ENCODE measurements at places on chromosomes 11 and 22.

GRCh38 chr22:41152902-41153301 is 52.2 kb upstream of the L3MBTL2 start:
- no peak for DNase-seq

GRCh38 chr11:104061853-104062521 is 25.5 kb downstream of the DDI1 start:
- no peak for DNase-seq

DNA sequence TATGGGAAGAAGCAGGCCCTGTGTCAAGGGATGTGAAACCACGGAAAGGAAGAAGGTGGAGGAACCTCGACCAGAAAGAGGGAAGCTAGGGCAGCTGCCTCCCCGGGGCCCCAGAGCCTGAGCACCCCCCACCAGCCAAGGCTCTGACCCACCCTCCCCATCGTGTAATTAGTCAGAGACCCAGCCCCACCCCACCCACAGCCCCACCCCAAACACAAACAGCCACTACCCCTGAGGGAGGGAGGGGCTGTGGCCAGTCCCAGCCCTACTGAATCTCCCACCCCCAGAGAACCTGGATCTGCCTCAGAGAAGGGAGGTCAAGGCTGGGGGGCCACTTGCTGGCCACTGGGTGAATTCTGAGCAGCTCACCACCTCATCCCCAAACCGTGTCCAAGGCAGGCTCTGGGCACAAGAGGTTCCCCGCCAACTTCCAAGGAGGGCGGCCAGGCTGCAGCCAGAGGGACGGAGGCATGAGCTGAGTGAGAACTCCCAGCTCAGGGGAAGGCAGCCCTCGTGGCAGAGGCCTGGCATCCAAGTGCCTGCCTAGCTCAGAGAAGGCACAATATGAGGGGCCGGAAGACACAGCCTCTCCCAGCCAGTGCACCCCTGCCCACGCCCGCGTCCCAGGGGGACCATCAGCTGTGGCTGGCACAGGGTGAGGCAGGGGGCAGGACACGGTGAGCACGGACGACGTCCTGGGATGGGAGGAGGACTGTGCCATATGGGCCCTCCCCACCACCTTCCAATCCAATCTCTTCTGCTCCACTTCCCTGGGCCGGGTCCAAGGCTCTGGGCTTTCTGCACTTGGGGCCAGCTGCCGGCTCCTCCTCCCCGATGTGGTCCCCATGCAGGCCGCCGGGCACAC is 2.7 kb downstream of the PLXNB2 start:
- DNase-seq = no peak

- no peak for DNase-seq
Observed at GRCh38 chr11:134560566-134561330, 148.7 kb upstream of the B3GAT1 start.

DNA sequence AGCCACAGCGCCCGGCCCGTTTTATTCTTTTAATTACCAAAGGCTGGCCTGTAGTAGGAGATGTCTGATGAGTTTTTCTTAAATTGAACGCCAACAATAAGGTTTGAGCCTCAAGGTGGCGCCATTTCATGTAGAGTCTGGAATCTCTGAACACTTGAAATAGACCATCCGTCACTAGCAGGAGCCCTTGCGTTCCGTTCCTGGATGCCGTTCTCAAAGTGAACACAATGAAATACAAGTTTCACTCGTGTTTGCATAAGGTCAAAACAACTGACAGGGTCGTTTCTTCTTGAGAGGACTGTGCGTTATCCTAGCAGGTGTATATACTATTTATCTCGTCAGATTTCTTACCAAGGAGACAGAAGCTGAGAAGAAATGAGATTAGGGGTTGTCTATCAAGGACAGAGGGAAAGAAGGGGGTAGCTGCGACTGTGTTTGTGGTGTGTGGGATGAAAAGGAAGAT is 18.7 kb upstream of the SCGB1D1 start:
- DNase-seq = peak; percentile 31

- DNase-seq = no peak
Observed at GRCh38 chr11:83661491-83662350, 375.6 kb upstream of the CCDC90B start.

Measured in amniotic stem cell (primary cell).